ENCODE measurements at places on chromosomes 6 and 20.

- no peak for DNase-seq
Measured at GRCh38 chr20:63903796-63904561, 9.1 kb downstream of the DNAJC5 start.

- DNase-seq: peak; percentile 86
Measured at GRCh38 chr6:75128878-75129570, 76.8 kb downstream of the COL12A1 start.

DNA sequence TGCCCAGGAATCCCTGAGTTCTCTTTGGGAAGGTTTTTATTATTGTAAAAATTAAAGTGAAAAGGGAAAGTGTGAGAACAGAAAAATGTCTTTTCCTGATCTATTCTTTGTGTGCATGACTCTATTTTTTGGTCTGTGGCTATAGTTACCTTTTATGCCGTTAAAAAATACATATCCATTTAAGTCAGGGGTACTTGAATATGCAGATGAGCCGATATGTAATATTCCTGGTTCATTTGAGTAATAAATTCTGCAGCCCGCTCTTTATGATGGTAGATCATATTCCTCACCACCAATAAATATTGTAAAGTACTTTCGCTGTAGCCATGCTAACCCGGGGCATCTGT, 503 bp upstream of the MYT1 start:
- DNase-seq: no peak

DNA sequence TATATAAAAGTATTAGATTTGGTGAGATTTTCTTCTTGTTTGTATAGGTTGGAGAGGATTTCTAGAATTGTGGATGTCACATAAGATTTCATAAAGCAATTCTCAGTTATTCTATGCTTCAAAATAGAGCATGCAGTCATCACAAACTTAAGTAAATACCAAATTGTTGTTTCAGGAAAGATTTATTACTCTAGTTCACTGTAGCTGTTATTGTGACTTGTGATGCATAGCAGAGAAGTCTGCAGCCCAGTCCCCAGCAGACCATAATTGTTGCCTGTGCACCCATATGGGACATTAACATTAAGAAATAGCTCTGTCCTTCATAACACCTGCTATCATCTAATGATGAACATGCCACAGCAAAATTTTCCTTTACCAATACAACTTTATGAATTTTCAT, 228.0 kb upstream of the FAM83B start:
- no peak for DNase-seq

DNA sequence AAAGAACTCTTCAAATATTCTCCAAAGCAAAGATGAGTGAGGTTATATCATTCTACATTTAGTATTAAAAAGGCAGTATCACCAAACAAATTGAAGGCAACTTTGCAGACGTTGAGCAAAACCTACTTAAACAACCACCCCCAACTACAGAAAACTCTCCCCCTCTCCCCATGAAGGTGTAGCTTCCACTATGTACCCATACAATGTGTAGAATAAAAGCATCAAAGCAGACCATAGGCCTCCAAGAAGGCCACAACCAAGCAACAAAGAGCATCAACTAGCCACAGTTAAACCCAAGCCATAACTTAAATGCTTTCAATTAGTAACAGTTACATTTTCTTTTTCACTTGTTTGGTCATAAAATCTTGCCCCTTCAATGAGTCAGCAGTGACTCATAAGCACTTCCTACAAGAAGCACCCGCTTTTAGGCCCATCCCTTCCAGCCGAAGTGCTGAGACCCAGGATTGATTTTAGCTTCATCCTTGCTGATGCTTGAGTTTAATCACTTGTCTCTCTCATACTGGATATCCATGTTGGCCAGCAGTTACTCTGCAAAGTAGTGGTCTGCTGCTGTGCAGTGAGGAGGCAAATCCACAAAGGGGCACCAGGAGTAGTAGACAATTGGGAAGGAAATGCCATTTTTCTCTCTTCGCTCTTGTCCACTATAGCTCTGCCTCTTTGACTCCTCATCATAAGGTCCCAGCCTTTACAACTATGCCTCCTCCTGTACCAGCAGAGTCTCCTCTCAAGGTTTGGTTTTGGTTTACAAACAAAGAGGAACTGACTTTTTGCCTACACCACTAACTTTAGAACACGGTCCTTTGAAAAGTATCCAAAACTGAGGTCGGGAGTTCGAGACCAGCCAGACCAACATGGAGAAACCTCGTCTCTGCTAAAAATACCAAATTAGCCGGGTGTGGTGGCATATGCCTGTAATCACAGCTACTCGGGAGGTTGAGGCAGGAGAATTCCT, 8.4 kb upstream of the NUP153 start:
- DNase-seq: peak; percentile 91

DNA sequence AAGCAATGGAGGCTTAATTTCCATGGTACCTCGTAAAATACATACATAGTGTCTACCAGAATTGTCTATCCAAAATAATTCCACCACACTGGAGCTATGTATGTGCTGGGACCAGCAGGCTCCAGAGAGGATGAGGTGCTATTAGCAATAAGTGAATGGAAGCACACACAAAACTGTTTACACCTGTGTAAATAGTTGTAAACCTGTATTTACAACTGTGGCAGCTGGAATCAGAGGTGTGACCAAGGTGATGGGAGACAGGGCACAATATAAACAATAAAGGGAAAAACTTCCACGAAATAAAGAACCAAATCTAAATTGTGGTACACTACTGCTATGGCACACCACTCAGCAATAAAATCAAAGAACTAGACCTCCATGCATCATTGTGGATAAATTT, 14.4 kb downstream of the RARS2 start:
- no peak for DNase-seq

GRCh38 chr6:131955876-131956275, 4.7 kb upstream of the CCN2 start:
- DNase-seq: no peak

All from AG10803 (cell line).